GM10248 (cell line): ENCODE measurements at places on chromosomes 1 and 21.

- no peak for DNase-seq
Measured at GRCh38 chr1:201181323-201181722, 9.3 kb upstream of the IGFN1 start.

- DNase-seq = no peak
Measured at GRCh38 chr21:38402795-38403194, 95.5 kb downstream of the ERG start.

- no peak for DNase-seq
Measured at GRCh38 chr21:39155578-39155977, 27.7 kb downstream of the PSMG1 start.

GRCh38 chr1:33300673-33301072 lies 20.2 kb downstream of the A3GALT2 start:
- DNase-seq = no peak

- DNase-seq = no peak
Measured at GRCh38 chr21:28791595-28792282, 200.9 kb downstream of the LTN1 start.

DNA sequence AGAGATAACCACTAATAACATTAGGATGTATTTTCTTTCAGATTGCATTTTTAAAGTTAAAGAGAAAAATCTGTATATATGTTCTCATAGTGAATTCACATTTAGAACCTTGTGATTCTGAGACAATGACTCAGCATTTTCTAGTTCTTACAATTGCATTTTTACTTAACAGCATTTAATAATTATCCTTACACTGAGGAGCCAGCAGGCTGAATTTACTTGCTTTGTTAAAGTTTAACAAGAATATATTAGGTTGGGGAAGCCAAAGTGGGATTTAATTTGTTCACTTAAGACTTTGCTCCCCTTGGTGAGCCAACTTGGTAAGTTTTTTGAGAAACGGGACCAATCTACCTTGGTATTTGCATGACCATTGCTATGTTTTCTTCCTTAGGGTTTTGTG lies 4.5 kb downstream of the PATJ start:
- no peak for DNase-seq

- no peak for DNase-seq
Measured at GRCh38 chr21:18026359-18026758, 207.2 kb upstream of the C21orf91 start.

- no peak for DNase-seq
Measured at GRCh38 chr1:246779561-246780175, 55.5 kb downstream of the SCCPDH start.

- no peak for DNase-seq
Measured at GRCh38 chr1:175270361-175270760, 77.8 kb upstream of the KIAA0040 start.

DNA sequence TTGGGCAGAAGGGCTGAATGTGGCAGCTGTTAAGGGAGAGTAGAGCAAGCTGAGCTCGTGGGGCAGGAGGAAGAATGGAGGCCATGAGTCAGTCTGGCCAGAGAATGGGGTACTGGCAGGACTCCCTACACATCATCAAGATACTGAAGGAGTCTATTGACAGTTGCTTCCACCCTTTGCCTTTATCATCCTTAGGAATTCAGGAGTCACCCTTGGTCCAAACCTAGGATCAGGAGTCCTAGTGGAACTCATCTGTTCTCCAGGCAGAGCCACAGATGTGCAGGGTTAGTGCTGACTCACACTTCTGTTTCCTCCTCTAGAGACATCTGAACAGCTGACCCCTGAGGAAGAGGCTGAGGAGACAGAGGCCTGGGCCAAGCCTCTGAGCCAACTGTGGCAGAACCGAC lies 18.7 kb upstream of the ST3GAL3 start:
- no peak for DNase-seq
